Activated naive CD4-positive, alpha-beta T cell treated with anti-CD3 and anti-CD28 coated beads, Interleukin-2, amount 50 U/mL, for 72 hours (primary cell): ENCODE measurements at places on chromosomes 12 and 14. TPM values are rescaled to one million over a fixed set of nuclear protein-coding genes. Genes with fewer than 3 reads are reported as not detected.
A peak's percentile ranks its signal among the peaks of the same experiment; 100 is the strongest.

- no peak for DNase-seq
Measured at GRCh38 chr14:92945959-92946846, 23.3 kb downstream of the CHGA start.

DNA sequence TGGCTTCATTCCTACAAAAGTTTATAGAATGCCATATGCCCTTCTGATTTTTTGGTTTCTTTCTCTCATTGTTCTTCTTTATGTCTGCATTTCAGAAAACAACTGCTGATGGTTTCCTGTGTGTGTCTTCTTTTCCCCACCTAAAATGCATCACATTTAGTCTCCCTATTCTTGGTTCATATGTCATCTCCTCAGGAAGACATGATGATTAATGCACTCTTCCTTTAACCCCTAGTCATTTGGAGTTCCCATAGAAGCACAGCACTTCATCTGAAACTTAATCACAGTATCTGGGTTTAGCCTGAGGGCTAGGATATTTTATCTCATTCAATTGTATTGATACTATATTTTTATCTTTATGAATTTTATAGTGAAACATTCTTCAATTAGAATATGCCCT lies 21.5 kb downstream of the GNPNAT1 start:
- DNase-seq, result no peak

DNA sequence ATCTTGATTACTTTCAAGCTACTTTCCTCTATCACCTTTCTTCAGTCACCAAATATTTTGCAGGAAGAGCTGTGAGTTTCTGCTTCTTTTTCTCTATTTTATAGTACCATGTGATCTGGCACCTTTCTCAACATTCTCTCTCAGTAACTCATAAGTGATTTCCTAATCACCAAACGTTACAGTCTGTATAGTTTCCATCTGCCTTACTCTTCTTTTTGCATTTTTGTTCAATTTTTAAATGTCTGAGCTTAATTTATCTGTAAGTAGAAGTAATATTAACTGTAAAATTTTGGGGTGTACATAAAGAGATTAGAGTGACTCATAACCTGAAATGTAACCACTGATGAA lies 422.1 kb upstream of the SYT1 start:
- no peak for DNase-seq

GRCh38 chr14:49886523-49886922 lies 6.4 kb upstream of the ARF6 start:
- DNase-seq, result no peak

DNA sequence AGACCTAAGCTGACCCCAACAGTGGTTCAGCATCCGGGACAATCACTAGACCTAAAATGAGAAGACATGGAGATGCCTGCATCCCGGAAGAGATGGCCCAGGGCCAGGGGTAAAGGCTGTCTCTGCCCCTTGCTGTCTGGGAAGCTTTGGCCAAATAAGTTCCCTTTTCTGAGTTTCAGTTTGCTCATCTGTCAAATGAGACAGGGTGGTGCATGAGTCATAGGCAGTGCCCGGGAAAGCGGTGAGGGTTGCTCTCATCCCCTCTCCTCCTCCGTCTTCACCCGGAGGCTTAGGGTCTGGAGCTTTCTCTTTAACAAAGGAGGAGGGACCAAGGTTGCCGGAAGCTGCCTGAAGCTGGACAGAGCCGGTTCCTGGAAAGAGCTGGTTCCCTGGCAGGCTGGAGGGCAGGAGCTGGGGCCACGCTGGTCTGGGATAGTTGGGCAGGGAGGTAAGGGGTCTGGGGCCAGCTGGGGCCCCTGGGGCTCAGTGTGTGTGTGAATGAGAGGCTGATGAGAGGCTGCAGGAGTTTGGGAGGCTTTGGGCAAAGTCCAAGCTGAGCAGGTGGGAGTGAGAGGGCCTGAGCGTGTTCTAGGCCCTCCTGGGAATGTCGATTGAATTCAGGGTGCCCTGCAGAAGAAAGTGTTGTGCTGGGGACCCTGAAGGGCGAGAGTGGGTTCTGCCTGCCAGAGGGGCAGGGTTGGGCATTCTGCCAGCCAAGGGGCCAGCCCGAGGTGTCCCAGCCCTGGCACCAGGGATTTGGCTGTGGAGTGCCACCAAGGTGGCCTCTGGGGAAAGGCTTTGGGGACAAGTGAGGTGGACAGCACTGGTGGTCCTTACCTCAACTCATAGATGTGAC lies at the start of gene SDSL:
Gene SDSL (plus strand): TSS at position 351 of the 856 bp plus-strand sequence. CDS start 5,603 bp downstream, outside the sequence.
- DNase-seq, result peak; percentile 57

- DNase-seq, result no peak
Measured at GRCh38 chr14:100771121-100771800, 44.6 kb downstream of the DLK1 start.

DNA sequence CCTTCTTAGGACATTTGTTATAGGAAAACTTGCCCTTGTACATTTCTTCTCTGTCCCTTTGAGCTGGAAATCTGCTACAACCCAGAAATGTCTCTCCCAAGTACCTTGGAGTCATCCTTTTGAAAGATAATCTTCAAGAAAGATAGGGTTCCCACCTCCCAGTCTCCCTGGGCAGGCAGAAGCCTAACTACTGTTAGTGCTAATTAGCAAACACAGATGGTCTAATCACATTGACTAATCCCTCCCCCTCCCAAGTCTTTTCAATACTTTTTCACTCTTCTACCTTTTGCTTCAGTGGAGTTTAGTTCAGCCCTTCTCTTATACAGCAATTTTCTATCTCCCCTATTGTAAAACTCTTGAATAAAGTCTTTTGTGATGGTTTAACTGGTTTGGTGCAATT lies 129.8 kb upstream of the PPFIA2 start:
- no peak for DNase-seq

DNA sequence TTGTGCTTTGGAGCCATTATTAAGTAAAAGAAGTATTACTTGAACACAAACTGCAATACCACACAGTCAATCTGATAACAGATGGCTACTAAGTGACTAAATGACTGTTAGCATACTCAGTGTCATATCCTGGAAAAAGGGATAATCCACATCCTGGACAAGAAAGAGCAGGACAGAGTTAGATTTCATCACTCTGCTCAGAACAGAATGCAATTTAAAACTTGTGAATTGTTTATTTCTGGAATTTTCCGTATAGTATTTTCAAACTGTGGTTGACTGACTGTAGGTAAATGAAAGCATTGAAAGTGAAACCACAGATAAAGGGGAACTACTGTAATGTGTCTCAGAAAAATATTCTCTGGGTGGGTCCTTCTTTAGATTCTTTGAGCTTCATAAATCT lies 458.8 kb downstream of the TMEM117 start:
- DNase-seq, result no peak

DNA sequence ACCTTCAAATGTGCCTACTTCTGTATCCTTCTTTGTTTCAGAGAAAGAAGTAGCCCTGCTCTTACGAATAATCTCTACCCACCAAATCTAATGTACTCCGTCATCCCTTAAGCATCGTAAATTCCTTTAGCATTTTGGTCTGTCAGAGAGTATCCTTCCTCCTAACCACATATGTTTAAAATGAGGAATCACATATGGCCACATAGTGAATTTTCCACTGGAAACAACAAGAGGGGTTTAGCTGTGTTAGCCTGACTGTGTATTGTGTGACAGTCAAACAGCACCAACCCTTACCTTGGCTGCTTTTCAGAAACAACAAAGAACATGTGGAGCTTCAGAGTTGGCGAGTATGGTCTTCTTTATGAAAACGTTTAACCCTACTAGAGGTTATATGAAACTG lies 5.5 kb downstream of the LUM start:
- DNase-seq, result no peak

- no peak for DNase-seq
Measured at GRCh38 chr14:64817631-64818030, 62.1 kb downstream of the SPTB start.

DNA sequence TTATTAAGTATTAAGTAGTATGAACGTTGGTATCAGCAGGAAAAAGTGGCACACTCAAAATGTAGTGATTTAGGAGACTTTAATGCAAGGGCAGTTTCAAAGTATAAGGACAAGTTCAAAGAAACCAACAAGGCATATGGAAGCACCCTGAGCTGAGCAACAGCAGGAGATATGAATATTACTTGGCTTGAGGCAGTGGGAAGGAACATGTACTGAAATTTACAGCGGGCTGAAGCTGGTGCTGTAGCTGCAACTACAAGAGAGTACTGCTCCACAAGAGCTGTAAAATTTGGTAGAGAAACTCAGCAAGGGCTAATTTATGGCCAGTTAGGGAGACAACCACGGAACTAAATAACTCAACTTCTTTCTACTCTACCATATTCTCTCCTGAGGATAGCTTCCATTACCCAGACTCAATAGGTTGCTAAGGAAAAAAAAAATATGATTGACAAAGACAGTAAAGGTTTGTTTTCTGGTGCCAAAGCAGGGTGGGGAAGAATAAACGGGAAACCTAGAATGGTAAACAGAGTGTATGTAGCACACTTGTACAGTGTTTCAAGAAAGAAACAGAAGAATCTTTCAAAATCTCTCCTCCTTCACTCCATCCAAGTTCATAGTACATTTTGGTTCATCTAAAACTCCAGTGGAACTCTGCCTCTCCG lies 487.8 kb upstream of the MGAT4C start:
- no peak for DNase-seq

GRCh38 chr12:13095266-13095995 lies 8.0 kb downstream of the GSG1 start:
- no peak for DNase-seq

The LRRC9 gene
- total RNA-seq, result 0.05 TPM

The TBX5 gene
- not detected for total RNA-seq

The C14orf132 gene
- total RNA-seq, result 1.9 TPM

The VWF gene
- 0.12 TPM for total RNA-seq
